ENCODE measurements at places on chromosomes 6 and 20.

DNA sequence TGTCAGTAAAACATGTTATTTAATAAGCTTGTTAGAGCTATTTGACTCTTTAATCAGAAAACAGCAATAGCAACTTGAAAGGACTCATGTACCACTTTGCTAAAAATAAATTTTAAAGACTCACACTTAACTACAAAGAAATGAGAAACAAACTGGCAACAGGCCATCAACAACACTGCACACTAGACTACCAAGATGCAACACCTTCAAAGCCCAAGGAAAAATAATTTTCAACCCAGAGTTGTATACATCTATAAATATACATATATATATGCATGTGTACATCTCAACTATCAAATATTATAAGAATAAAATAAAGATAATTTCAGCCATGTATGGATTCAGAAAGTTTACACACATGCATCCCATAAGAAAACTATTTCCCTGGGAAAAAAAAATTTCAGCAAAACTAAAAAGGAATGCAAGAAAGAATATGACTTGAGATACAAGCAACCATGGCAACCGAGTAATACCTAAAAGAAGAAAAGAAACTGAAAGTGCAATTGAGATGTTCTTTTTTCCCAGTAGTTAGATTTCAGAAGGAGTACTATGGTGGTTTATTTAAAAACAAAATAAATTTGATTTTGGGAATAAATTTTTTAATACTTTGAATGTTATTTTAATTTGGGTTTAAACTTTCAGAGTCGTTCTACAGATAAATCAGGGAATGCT is 303.8 kb downstream of the UBE3D start:
- no peak for DNase-seq

- no peak for DNase-seq
These were observed 146.5 kb downstream of the EPHA7 start for GRCh38 chr6:93272896-93273295.

DNA sequence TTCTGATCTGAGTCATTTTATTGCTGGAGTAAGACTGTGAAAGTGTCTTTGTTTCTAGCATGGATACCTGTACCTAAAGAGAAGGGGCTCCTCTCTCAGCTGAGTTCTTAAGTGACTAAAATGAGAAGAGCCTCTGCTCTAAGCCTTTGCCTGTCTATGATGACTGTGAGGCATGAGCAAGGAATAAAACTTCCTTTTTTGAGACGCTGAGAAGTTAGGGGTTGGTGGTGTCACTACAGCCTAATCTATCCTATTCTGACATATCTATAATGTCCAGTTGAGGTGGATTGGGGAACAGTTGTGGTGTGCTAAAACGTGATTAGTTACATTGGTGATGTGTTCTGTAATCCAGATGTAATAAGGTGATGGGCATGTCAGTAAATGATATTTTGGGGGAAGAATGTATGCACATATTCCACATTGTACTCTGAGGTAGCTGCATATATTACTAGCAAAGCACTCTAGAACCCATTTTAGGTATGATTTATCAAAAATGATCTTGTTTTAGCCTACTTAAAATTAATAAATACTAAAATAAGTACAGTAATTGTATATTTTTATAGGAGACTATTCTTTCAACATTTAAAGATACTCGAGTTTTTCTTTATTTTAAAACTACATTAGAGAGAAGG is 18.1 kb downstream of the ADGRB3 start:
- DNase-seq: no peak

DNA sequence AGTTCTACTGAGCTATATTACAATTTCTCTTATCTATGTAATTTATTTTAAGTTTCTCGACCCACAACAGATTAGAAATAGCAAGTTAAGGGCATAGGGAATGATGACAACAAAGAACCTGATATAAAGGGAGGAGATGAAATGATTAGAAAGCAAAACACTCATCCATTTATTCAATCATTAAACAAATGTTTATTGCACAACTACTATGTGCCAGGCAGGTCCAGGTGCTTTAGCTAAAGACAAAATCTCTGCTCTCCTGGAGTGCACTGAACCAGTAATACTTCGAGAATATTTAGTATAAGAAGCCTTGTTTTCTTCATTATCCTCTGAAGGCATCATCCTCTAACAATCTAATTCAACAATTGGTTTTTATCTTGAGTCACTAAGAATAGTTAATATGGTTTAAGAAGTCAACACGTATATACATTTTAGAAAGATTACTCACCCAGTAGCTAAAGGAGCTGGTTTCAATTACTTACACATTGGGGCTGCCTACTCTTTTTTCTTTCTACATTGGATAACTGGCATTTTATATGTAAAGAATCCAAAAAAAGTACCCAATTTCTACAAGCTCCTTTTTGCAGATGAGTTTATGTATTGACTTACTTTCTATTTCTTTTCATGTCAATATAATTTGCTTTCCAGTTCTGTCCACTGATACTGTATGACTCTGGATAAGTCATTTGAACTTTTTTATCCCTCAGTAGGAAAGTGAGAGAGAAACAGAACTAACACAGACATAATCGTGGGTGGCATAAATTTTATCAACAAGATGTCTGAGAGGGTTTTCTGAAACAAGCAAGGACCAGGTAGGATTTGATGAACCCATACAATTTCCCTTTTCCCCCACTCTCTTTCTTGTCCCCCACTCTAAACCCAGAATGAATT is 312.6 kb downstream of the CLIC5 start:
- no peak for DNase-seq

GRCh38 chr20:46011631-46012482 is 3.1 kb downstream of the MMP9 start:
- no peak for DNase-seq

GRCh38 chr20:37885593-37886503 is 17.1 kb upstream of the VSTM2L start:
- DNase-seq: no peak

- no peak for DNase-seq
These were observed 9.2 kb upstream of the CGA start for GRCh38 chr6:87103977-87104601.

DNA sequence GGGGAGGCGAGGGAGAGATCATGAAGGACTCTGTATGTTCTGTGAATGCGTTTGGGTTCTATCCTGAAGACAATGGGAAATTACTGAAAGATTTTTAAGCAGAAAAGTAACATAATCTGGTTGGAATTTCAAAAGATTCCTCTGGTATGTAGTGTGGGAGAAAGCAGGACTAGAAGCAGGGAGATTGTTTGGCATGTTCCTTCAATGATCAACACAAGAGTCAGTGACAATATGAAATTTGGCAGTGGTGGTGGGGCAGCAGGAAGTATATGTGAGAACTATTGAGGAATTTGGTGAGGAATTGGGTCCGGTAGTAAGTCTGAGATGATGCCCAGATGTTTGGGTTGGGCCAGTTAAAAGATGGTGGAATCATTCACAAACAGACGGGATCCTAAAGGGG is 348.7 kb downstream of the CD83 start:
- no peak for DNase-seq

DNA sequence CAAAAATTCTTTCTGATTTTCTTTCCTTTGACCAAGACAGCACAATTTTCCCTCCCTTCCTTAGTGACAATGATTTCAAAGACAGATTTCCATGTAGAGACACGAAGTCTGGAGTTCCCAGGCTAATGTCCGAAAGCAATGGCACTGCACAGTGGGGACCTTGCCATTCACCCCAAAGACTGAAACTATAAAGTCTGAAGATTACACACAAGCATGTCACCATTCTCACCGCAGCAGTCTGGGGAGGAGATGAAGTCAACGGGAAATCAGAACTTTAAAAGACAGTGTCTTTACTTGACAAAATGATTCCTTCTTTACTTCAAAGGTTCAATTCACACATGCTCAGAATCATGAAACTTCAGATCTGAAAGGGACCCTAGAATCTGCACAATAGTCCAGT is 8.3 kb downstream of the B4GALT5 start:
- DNase-seq: no peak

- DNase-seq: no peak
These were observed 205.4 kb upstream of the BMP2 start for GRCh38 chr20:6562111-6562510.

DNA sequence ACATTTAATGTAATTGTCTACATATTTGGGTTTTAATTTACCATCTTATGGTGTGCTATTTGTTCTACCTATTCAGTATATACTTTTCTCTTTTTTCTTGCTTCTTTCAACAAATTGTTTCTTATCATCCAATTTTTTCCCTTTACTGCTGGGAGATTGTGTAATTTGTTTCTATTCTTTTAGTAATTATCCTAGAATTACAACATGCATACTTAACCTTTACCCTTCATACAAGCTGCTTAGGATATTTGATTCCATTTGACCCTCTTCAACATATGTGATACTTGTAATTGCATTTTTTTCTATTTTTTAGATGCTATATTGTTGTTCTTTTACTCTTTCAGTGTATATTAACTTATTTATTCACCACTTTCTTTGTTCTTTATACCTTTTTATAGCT is 15.1 kb upstream of the TBPL1 start:
- DNase-seq: no peak

DNA sequence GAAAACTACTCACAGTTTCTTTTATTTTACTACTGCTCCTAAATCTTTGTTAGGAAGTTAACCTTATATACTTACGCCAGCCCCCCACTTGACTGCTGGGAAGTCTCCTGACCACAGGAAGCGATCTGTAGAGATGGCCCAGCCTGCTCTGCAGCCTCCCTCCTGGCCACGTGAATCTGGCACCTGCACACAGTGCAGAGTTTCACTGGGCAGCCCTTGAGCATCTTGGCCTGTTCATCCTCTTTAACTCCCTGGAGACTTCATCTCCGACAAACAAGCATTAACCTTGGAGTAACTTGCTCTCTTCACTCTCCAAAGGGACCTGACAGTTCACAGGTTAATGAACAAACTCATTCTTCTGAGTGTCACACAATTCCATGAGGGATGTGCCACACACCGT is 294.1 kb downstream of the BTBD9 start:
- DNase-seq: no peak

GRCh38 chr20:48267860-48268633 is 482.8 kb upstream of the SULF2 start:
- DNase-seq: no peak

- no peak for DNase-seq
These were observed 31.1 kb upstream of the CCR6 start for GRCh38 chr6:167091805-167092107.

DNA sequence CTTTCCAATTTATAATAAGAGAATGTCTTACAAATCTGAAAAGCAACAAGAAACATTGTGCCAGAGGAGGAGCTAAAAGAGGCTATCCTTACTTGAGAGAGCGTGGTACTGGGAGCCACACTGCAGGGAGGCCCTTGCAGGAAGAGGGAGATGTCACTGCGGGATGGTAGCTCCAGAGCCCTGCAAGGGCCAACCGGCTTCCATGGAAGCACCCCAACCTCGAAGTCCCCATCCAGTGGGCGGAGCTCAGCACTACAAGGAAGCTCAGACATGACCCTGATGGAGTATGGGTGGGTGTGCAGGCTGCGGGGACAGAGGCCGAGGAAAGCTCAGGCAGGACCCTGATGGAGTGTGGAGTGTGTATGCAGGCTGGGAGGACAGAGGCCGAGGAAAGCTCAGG is 57.8 kb upstream of the RPS6KA2 start:
- DNase-seq: no peak
